Activated CD8-positive, alpha-beta T cell treated with anti-CD3 and anti-CD28 coated beads for 36 hours (primary cell): ENCODE measurements at places on chromosomes 6 and 20.

- DNase-seq = no peak
- H3K4me3 ChIP-seq = no peak overlapping the region
- peaks cover 13% of the 10 kb centered on the region for H3K4me1 ChIP-seq
- no peaks in the 10 kb centered on the region for H3K27me3 ChIP-seq
- no peak overlapping the region for H3K27ac ChIP-seq
Measured at GRCh38 chr6:134307870-134308269, 10.0 kb downstream of the SGK1 start.

DNA sequence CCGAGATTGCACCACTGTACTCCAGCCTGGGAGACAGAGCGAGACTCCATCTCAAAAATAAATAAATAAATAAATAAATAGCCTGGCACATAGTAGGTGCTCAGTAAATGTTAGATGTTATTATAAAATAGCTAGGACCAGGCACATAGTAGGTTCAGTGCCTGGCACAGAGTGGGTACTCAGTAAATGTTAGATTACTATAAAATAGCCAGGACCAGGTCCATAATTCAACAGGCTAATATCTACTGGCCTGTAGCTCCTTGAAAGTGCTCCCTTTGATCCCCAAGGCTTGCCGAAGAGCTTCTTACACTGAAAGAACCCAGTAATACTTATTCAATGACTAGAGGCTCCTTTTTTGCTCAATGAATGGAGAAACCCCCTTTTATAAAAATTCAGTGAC, 215.1 kb upstream of the ZNF217 start:
- H3K27ac ChIP-seq = no peak overlapping the region
- no peak for DNase-seq
- H3K4me3 ChIP-seq = no peak overlapping the region
- H3K27me3 ChIP-seq = no peaks in the 10 kb centered on the region
- H3K36me3 ChIP-seq = no peaks in the 10 kb centered on the region

- peaks cover 28% of the 10 kb centered on the region for H3K4me1 ChIP-seq
- DNase-seq = no peak
- H3K27ac ChIP-seq = no peak overlapping the region
- no peak overlapping the region for H3K4me3 ChIP-seq
Measured at GRCh38 chr6:27130668-27131428, 116.7 kb upstream of the PRSS16 start.

GRCh38 chr6:85041376-85041775, 277.0 kb upstream of the TBX18 start:
- no peak overlapping the region for H3K27ac ChIP-seq
- no peaks in the 10 kb centered on the region for H3K4me1 ChIP-seq
- no peak overlapping the region for H3K4me3 ChIP-seq
- no peaks in the 10 kb centered on the region for H3K27me3 ChIP-seq
- DNase-seq = no peak

- peaks cover 8% of the 10 kb centered on the region for H3K36me3 ChIP-seq
- no peak overlapping the region for H3K4me3 ChIP-seq
- peak overlapping the region; percentile 38 for H3K27ac ChIP-seq
- DNase-seq = peak; percentile 50
- no peaks in the 10 kb centered on the region for H3K27me3 ChIP-seq
- peaks cover 45% of the 10 kb centered on the region for H3K4me1 ChIP-seq
Measured at GRCh38 chr6:111468329-111469012, 14.5 kb downstream of the REV3L start.

- no peak overlapping the region for H3K4me3 ChIP-seq
- H3K27me3 ChIP-seq = no peaks in the 10 kb centered on the region
- H3K27ac ChIP-seq = no peak overlapping the region
- no peaks in the 10 kb centered on the region for H3K4me1 ChIP-seq
- H3K36me3 ChIP-seq = no peaks in the 10 kb centered on the region
Measured at GRCh38 chr6:162825597-162825996, 97.8 kb downstream of the PACRG start.

DNA sequence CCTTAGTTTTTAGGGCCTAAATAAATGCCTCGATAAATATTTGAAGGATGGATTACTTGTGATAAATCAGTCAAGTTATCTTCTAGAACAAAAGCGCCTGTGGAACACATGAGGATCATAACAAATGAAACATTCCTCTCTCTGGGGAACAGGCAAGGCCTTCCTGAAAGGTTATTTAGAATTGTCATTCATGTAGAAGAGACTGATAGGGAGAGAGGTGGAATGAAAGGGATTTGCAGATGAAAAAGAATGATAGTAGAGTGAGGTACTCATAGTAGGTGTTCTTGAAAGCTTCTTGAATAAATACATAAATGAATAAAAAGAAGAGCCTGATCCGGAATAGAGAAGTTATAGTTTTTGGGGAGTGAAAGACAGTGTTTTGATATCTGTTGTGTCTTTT, 30.5 kb downstream of the TSPYL4 start:
- H3K4me1 ChIP-seq = no peaks in the 10 kb centered on the region
- no peak overlapping the region for H3K27ac ChIP-seq
- H3K4me3 ChIP-seq = no peak overlapping the region
- no peaks in the 10 kb centered on the region for H3K27me3 ChIP-seq

DNA sequence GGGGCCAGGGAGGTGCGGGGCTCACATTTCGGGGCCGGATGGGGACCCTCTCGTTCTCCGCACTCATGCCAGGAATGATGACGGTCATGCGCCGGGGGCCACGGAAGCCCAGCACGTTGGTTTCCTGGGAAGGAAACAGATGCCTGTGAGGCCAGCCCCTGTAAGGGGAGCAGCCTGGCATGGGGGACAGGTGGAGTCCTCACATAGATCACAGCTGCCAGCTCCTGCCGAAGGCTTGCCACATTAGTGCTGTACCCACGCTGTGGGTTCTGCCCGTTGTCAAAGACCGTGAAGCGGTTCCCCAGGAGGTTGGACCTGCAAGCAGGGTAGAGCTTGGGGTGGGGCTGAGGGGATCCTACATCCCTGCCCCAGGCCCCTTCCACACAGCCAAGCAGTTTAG, 6.7 kb upstream of the TEAD3 start:
- H3K36me3 ChIP-seq = no peaks in the 10 kb centered on the region
- H3K4me1 ChIP-seq = peaks cover 3% of the 10 kb centered on the region
- no peak for DNase-seq
- H3K27ac ChIP-seq = no peak overlapping the region
- H3K4me3 ChIP-seq = no peak overlapping the region
